ENCODE measurements at places on chromosomes 11 and 22.

GRCh38 chr11:104078245-104078644 is 41.8 kb downstream of the DDI1 start:
- DNase-seq = no peak

DNA sequence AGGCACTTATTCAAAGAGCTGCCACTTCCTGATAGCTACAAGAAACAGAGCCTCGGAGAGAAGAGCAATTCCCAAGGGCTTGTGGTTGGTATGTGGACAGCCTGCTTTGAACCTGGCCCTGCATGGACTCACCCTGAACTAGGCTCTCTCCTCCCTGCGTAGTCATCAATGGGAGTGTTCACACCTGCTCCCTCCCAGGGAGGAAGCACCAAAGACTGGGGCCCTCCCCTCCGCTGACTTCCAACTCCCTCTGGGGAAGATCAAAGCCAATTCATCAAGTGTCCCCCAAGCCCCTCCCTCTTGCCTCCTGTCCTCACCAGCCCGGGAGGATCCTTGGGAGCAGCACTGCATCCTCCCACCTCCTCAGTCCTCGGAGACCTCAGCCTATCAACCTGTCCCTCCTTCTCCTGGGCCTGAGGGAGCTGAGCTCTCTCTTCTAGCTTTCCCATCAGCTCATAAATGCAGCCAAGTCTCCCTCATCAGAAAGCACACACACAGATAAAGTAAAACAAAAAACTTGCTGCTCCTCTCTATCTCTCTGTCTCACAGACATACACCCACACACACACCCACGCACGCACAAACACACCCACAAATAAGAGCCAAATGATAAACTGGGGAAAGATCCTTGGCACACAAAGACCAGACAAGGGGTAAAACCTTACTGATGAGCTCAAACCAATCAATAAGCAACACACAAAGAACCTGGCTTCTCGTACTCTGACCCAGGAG is 3.3 kb downstream of the A4GALT start:
- DNase-seq = no peak

DNA sequence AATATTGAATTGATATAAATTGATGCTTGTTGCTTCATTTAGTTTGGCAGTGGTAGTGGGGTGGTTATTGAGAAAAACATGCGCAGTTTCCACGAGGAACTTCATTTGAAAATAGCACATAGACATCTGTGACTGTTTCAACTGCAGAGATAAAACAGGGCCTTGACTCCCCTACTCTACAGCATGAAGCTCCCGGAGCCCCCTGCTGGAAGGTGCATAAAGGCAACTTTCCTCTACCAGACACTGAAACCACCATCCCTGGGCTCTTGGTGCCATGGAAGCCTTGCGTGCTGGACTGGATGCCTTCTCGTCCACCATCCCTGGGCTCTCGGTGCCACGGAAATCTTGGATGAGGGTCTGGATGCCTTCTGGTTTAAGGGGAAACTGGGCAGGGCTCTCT is 195.9 kb downstream of the CSNK2A3 start:
- no peak for DNase-seq

DNA sequence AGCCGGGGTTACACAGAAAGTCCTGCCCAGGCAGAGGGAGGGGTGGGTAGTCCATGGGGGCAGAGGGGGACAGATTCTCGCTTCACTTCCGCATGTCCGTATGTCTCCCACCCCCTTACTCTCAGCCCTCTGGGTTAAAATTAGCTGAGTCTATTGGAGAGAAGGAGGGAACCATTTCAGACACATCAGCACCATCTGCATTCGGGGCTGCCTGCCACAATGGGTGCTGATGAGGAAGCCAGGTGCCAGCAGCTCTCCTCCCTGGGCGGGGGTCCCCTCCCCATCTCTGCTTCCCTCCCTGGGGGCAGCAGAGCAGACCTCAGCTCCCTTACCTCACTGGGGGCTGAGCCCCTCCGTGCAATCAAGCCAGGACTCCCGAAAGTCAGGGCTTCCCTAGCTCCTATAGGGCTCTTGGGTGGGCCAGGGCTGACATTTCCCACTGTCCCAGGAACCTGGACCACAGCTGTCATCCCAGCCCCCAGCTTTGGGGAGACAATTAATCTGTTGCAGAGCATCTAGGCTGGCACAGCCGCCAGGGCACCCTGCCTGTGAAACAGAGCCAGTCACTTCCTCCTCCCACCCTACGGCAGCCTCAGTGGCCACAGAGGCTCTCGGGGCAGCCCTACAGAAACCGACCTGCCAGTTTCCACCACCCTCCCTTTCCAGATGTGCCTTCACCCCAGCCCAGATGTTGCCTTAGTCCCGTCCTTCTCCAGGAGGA is 67.3 kb downstream of the PDE2A start:
- DNase-seq = no peak

- DNase-seq = peak; percentile 8
Measured at GRCh38 chr11:26331911-26332571, at the start of gene ANO3. Gene ANO3 (plus strand): TSS chr11:26332130. CDS start chr11:26332276, 146 bp downstream.

DNA sequence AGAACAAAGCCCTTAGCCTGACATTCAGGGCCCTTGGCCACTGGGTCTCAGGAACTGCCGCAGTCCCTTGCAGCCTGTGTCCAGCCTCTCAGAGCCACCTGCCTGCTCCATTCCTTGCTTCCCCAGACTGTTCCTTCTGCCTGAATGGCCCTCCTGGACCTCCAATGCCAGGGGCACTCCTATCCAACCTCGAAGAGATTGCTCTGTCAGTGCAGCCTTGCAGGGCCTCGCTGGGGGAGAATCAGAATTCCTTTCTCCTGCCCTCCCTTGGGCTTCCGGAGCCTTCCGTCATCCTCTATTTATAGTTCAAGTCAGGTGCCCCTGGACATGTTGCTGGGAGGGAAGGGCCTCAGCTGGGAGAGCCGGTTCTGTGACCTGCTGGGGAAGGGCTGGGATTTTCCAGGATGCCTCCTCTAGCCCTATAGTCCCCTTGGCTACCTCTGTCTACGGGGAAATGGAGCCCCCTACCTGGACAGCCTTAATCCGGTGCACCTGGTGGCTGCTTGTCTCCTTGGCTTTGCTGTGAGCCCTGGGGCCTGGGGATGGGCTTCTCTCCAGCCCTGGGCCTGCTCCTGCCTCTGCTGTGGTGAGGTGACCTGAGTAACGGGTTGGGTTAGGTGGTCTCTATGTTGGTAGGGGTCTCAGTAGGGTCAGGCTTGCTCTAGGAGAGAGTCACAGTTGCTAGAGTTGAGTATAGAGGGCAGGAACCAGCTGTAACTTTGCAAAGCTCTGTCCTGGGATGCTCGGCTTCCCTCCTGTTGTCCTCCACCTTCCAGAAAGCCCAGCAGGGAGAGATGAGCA is 45.9 kb upstream of the SYT7 start:
- no peak for DNase-seq
